ENCODE measurements at places on chromosomes 1 and 21.

- H3K27me3 ChIP-seq = no peaks in the 10 kb centered on the region
- no peaks in the 10 kb centered on the region for H3K4me1 ChIP-seq
- H3K27ac ChIP-seq = no peak overlapping the region
- no peak for DNase-seq
- no peaks in the 10 kb centered on the region for H3K36me3 ChIP-seq
Observed at GRCh38 chr1:81068726-81069125, 732.0 kb upstream of the ADGRL2 start.

GRCh38 chr21:16742131-16742641 lies 770.7 kb upstream of the CXADR start:
- no peaks in the 10 kb centered on the region for H3K4me1 ChIP-seq
- H3K36me3 ChIP-seq = no peaks in the 10 kb centered on the region
- no peak overlapping the region for H3K4me3 ChIP-seq
- H3K27ac ChIP-seq = peak overlapping the region; percentile 50
- peak; percentile 52 for DNase-seq

DNA sequence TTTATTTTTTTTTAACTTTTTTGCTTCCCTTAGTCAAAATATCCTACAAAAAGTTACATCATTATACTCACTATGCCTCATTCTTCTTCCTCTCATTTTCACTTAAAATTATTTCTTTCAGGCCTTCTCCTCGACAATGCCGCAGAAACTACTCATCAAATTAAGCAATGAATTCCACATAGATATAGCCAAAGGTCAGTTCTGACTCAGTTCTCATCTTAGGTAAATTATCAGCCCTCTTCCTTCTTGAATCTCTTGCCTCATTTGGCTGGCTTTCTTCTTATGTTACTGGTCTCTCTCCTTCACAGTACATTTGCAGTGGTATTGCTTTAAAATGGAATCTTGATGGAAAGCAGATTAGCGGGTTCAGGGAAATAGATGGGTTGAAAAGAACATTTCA lies 260.7 kb upstream of the BRINP3 start:
- H3K4me1 ChIP-seq = no peaks in the 10 kb centered on the region
- no peak overlapping the region for H3K4me3 ChIP-seq
- H3K36me3 ChIP-seq = peaks cover 4% of the 10 kb centered on the region
- DNase-seq = no peak
- no peaks in the 10 kb centered on the region for H3K27me3 ChIP-seq
- no peak overlapping the region for H3K27ac ChIP-seq

GRCh38 chr1:182484531-182485257 lies 34.7 kb downstream of the RGSL1 start:
- DNase-seq = no peak
- no peaks in the 10 kb centered on the region for H3K4me1 ChIP-seq
- H3K27me3 ChIP-seq = no peaks in the 10 kb centered on the region
- H3K27ac ChIP-seq = no peak overlapping the region
- H3K4me3 ChIP-seq = no peak overlapping the region

DNA sequence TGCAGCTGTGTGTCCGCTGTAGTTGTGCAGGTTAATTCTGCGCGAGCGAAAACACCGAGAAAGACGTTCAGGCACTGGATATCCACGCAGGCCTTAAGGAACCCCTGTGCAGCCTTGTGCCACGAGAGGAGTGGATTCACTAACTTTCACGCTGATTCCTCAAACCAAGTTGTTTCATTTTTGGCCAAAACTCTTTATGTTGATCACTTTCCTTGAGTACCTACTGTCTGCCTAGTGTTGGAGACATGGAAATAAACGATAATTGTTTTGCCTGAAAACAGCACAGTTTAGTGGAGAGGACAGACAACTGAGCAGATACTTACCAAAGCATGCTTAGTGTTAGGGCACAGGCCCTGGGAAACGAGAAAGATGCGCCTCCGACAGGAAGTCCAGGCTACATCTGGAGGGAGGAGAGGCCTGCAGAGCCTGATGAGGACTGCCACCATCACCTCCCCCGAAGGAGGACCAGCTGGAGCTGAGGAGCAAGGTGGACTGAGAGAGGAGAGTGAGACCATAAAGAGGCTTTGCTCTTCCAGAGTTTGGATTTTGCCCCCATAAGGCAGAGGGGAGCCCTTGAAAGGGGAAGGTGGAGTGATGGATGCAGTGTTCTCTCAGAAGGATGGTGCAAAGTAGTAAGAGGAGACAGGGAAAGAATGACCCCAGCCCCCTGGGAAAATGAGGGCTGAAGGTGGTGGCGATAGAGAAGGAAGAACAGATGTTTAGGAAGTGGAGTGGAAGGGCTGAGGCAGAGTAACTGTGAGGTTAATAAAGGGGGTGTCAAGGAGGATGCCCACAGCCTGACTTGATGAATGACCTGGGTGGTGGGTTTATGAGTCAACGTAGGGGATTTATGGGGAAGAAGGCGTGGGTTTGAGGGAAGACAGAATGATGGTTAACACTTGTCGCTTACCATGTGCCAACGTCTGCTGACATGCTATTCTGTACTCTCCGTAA lies 956 bp upstream of the SCAF4 start:
- H3K27me3 ChIP-seq = no peaks in the 10 kb centered on the region
- peak overlapping the region; percentile 96 for H3K27ac ChIP-seq
- no peaks in the 10 kb centered on the region for H3K36me3 ChIP-seq
- H3K4me3 ChIP-seq = peak overlapping the region; percentile 98
- H3K4me1 ChIP-seq = peaks cover 19% of the 10 kb centered on the region

- no peaks in the 10 kb centered on the region for H3K36me3 ChIP-seq
- DNase-seq = no peak
- H3K4me1 ChIP-seq = no peaks in the 10 kb centered on the region
- no peaks in the 10 kb centered on the region for H3K27me3 ChIP-seq
Observed at GRCh38 chr21:43273016-43273707, 104.4 kb downstream of the CRYAA start.

DNA sequence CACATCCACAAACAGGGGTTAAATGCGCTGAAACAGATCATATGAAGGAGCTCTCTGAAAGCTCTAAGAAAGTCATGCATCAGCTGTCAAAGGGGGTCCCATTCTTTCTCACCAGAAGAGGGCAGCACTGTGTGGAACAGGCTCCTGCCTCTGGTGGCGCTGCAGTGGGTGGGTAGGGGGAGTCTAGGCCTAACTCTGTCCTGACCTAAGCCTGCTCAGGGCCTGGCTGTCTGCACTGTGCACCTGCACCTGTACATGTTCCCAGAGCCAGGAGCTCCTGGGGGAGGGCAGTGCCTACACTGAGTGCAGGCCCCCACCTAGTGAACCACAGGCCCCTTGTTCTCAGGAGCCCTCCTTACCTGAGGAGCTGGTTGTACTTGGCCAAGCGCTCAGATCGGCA lies 16.0 kb downstream of the ENO1 start:
- H3K36me3 ChIP-seq = peaks cover 36% of the 10 kb centered on the region
- no peaks in the 10 kb centered on the region for H3K4me1 ChIP-seq
- H3K4me3 ChIP-seq = no peak overlapping the region
- H3K27me3 ChIP-seq = no peaks in the 10 kb centered on the region

DNA sequence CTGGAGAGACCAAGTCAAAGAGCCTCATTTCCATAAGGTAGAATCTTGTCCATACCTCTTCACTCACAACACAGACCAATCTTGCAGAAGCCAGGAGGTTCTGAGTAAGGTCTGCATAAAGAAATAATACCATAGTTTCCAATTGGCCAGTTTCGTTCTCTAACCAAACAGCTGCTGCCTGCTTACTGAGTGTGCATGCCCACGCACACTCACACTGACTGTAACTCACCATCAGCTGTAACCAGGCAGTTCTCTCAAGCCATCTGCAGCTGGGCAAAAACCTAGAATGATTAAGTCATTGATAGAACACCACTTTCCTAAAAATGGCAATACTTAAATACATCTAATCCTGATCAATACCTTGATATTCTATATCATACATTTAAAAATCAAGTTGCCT lies 106.6 kb upstream of the VAV3 start:
- no peaks in the 10 kb centered on the region for H3K36me3 ChIP-seq
- no peak for DNase-seq
- no peaks in the 10 kb centered on the region for H3K4me1 ChIP-seq
- no peak overlapping the region for H3K4me3 ChIP-seq

DNA sequence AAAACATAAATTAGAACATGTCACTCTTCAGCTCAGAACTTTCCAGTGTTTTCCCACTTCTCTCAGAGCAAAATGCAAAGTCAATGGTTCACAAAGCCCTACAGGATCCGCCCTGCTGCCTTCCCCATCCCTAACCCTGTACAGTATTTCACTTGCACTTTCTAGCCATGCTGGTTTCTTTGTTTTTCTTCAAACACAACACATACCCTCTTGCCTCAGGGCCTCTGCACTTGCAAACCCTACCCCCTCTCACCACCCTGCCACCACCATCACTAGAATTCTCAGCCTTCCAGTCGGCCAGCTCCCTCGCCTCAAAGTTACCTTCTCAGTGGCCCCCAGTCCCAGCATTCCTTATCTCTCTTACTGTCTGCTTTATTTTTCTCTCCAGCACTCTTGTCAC lies 17.6 kb downstream of the TEX35 start:
- H3K27ac ChIP-seq = no peak overlapping the region
- H3K4me3 ChIP-seq = no peak overlapping the region
- H3K36me3 ChIP-seq = no peaks in the 10 kb centered on the region
- no peak for DNase-seq
- no peaks in the 10 kb centered on the region for H3K4me1 ChIP-seq

- H3K4me1 ChIP-seq = no peaks in the 10 kb centered on the region
- H3K27ac ChIP-seq = peak overlapping the region; percentile 65
- DNase-seq = no peak
- H3K36me3 ChIP-seq = no peaks in the 10 kb centered on the region
- no peaks in the 10 kb centered on the region for H3K27me3 ChIP-seq
Observed at GRCh38 chr1:182113879-182114626, 52.5 kb upstream of the ZNF648 start.

GRCh38 chr21:25458484-25458883 lies 148.8 kb downstream of the MRPL39 start:
- no peak overlapping the region for H3K4me3 ChIP-seq
- no peaks in the 10 kb centered on the region for H3K36me3 ChIP-seq
- H3K27ac ChIP-seq = no peak overlapping the region
- no peaks in the 10 kb centered on the region for H3K27me3 ChIP-seq
- H3K4me1 ChIP-seq = no peaks in the 10 kb centered on the region

DNA sequence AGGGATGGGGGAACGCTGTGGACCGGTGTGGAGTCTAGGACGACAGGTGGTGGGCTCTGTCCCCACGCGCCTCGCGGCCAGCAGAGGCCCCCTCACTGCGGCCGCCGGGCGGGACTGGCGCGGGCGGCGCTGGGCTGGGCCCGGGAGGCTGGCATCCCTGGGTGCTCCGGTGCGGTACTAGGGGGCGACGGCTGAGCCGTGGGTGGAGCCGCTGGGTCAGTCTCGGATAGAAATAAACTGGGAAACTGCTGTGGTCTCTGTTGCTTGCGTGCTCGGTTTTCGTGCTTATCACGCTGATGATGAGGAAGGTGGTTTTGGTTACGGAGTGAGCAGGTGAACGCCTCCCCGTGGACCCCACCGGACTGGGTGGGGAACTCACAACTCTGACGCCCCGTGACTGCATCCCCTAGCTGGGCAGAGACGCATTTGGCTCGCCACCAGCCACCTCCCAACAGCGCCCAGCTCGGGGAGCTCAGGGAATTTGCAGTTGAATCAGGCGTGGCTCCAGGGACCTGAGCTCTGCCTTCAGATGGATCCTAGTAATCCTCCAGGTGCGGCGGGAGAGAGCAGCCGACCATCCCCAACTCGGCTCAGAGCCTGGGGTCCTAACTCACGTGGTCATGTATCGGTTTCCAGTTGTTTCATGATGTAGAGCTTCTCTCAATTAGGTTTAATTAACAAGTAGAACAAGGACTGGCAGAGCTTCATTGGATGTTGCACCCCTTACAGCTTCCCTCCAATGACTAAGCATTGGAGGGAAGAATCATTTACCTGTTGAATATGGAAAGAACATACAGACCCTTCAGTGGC lies 32.1 kb downstream of the HSD17B7 start:
- H3K36me3 ChIP-seq = no peaks in the 10 kb centered on the region
- H3K27me3 ChIP-seq = peaks cover 4% of the 10 kb centered on the region
- H3K4me3 ChIP-seq = peak overlapping the region; percentile 28
- DNase-seq = no peak
- H3K27ac ChIP-seq = no peak overlapping the region
- H3K4me1 ChIP-seq = no peaks in the 10 kb centered on the region

GRCh38 chr1:168419736-168420135 lies 124.1 kb downstream of the XCL2 start:
- no peak overlapping the region for H3K4me3 ChIP-seq
- H3K4me1 ChIP-seq = no peaks in the 10 kb centered on the region
- no peaks in the 10 kb centered on the region for H3K27me3 ChIP-seq

DNA sequence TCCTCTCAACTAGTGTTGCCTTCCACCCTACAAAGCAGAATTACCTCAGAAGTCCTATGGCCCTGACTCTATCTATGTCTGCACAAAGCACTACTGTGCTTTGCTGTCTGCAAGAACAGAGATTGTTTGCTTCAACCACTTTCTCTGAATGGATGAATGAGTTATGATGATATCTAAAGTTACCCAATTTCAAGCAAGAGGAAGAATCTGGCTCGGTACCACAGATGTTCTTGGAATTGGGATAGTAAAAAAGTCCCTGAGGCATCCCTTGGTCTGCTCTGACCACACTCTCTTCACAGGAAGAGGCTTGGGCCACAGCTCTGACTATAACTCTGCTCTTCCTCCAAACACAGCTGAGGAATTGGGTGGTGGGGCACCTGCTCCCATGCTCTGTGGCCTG lies 31.2 kb downstream of the MTARC1 start:
- peak overlapping the region; percentile 77 for H3K27ac ChIP-seq
- H3K27me3 ChIP-seq = no peaks in the 10 kb centered on the region
- no peaks in the 10 kb centered on the region for H3K36me3 ChIP-seq
- no peak overlapping the region for H3K4me3 ChIP-seq
- no peak for DNase-seq
- no peaks in the 10 kb centered on the region for H3K4me1 ChIP-seq

DNA sequence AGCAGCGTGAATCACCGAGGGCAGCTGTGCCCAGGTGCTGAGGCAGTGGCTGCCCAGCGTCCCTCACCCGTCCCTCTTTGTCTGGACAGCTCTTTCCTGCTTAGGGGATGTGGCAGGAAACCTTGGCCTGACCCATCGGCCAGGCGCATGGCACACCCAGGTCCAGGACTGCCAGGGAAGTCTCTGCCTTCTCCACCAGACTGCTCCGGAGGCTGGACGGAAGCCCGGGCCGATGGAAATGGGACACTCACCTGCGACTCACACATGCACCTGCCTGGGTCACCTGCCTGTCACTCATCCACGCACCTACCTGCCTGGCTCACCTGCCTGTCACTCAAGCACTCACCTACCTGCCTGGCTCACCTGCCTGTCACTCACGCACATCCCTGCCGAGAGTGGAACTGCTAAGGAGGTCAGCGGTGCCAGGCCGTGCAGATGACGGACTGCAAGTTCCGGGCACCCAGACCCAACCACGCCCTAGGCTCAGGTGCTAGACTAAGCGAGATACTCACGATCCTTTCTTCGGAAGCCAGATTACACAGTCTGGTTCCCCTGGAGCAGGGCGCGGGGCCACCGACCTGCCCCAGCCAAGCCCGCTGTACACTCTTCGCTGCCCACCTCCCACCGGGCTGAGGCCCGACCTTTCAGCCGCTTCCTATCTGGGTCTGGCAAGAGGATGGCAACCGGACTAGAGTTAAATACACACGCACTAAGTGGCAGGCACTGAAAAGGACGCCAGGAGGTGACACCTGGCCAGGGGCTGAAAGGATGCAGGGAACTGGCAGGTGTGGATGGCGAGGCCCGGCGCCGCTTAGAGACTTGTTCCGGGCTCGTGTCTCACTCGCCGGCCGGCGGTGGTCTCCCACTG lies 1.1 kb downstream of the UBE2J2 start:
- no peaks in the 10 kb centered on the region for H3K27me3 ChIP-seq
- no peaks in the 10 kb centered on the region for H3K36me3 ChIP-seq
- peaks cover 22% of the 10 kb centered on the region for H3K4me1 ChIP-seq
- H3K4me3 ChIP-seq = peak overlapping the region; percentile 75

All from breast epithelium (tissue), 4 donors.